ENCODE measurements at places on chromosomes 16 and 17.

- DNase-seq = no peak
These were observed 123.8 kb downstream of the SMG6 start for GRCh38 chr17:2179615-2180295.

- no peak for DNase-seq
These were observed 524.0 kb downstream of the TOX3 start for GRCh38 chr16:52022980-52023379.

DNA sequence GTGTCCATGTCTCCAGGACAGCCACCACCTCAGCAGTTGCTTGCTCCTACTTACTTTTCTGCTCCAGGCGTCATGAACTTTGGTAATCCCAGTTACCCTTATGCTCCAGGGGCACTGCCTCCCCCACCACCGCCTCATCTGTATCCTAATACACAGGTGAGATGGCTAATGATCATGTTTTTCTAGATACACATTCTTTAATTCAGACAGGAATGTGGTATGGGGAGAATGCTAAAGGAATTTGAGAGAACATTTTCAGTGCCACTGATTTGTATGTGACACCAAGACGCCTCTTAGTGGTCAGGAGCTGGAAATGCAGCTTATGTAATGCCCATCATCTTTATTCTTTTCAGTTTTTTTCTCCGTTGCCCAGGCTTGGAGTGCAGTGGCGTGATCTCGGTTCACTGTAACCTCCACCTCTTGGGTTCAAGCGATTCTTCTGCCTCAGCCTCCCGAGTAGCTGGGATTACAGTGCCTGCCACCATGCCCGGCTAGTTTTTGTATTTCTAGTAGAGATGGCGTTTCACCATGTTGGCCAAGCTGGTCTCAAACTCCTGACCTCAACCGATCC lies 8.9 kb upstream of the RAPGEFL1 start:
- DNase-seq = no peak

GRCh38 chr16:9365370-9365728 lies 273.9 kb downstream of the HAPSTR1 start:
- DNase-seq = no peak

- no peak for DNase-seq
These were observed 319.0 kb upstream of the C16orf82 start for GRCh38 chr16:26747760-26748159.

GRCh38 chr16:15775209-15775608 lies 81.6 kb downstream of the MYH11 start:
- DNase-seq = no peak

- no peak for DNase-seq
These were observed 6.5 kb upstream of the MTMR4 start for GRCh38 chr17:58520843-58521430.

- DNase-seq = no peak
These were observed 8.2 kb downstream of the CAPN15 start for GRCh38 chr16:535446-536405.
